RWPE1 (cell line): ENCODE measurements at places on chromosomes 4 and X.

GRCh38 chr4:173212379-173212778 is 43.8 kb downstream of the GALNT7 start:
- DNase-seq = no peak

GRCh38 chrX:133670383-133670782 is 255.1 kb upstream of the GPC4 start:
- DNase-seq = peak; percentile 34

DNA sequence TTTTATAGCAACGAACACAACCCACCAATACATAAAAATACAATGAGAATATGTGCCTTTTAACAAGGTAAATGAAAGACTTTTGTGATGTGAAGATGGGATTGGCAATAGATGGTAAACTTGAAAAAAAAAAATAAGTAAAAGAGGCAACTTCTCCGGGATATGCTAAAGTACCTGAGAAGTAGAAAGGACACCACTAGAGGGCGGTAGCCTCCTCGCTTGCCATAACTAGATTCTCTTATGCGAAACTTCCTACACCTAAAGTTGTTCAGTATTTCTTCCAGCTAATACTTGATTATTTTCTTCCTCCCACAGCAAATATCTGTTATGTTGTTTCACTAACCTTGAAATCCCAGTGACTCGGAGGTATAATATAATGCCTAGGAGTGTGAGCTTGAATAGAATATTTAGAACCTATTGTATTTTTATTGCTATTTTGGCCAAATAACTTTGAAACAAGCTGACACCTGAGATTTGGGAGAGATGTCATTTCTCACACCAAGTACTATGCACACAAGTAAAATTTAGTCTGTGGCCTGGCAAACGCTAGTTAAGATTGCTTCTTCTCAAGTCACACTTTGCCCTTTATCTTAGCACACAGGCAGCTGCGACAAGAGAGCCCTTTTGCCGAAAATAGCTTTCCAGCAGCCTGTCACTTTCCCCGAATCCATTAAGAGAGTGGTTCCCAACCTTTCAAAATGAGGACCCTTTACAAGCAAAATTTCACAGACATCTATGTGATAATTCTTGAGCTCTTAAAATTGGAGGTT is 44.9 kb upstream of the PDLIM5 start:
- DNase-seq = peak; percentile 48

DNA sequence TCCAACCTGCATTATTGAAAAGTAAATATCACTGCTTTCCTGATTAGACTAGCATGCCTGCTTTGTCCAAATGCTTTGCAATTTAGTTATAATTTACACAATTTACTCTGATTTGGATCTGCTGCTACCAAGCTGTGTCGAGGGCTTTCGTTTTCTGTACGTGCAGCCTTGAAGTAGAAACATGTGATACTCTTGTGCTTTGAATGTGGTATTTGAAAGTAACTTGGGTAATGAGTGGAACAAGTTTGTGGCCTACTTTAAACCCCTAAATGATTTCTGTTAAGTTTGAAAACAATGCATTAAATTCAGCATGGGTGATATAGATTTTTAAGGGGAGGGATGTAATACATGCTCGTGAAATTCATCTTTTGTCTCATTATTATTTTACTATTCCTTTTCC is 240.7 kb downstream of the IQCM start:
- DNase-seq = no peak

DNA sequence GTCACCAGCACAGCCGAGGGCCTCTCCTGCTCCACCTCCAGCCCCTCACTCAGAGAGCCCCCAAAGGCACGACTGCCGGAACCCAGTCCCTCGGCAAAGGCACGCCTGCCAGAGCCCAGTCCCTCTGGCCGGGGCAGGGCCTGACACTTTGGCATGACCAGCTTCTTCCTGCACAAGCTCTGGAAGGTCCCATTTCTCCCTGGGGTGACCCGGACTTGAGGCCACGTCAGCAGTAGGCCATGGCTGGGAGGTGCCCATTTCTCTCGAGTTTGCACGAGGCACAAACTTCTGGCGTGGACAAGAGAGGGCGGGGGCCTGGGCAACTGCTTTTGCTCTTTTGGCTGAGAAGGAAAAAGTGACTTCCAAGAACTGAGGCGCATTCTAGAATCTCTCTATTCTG is 62.2 kb upstream of the GPR78 start:
- DNase-seq = no peak

DNA sequence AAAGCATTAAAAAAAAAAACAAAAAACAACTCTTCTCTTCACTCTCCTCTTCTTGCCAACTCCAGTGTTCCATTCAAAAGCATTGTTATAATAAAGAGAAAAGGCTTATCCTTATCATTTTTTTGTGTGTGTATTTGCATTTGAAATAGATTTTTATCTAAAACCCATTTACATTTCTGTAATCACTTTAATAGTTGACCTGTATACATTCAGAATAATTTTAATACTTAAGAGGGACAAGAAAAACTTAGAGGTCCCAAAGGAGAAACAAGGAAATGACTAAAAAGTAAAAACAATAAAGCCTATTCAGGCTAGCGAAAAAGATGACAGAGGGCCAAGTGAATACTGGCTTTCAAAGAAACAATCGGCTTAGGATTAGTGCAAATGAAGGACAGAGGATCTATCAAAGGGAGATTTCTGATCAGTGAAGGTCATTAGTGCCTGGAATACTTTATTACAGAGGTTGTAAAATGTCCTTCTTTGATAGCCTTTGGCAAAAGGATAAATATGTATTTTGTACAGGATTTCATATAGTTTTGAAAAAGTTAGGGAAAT is 808.3 kb downstream of the RPA4 start:
- no peak for DNase-seq

DNA sequence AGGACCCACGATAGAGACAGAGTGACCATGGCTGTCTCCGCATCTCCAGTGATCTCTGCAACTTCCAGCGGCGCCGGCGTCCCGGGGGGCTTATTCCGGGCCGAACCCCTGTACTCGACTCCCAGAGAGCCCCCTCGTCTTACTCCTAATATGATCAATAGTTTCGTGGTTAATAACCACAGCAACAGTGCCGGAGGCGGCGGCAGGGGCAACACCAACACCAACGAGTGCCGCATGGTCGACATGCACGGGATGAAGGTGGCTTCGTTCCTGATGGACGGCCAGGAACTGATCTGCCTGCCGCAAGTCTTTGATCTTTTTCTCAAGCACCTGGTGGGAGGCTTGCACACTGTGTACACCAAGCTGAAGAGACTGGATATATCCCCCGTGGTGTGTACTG is 343 bp downstream of the DACH2 start:
- no peak for DNase-seq
